ENCODE measurements at places on chromosomes 16 and 17.

GRCh38 chr17:27320222-27320560 lies 26.3 kb downstream of the WSB1 start:
- no peak for DNase-seq

DNA sequence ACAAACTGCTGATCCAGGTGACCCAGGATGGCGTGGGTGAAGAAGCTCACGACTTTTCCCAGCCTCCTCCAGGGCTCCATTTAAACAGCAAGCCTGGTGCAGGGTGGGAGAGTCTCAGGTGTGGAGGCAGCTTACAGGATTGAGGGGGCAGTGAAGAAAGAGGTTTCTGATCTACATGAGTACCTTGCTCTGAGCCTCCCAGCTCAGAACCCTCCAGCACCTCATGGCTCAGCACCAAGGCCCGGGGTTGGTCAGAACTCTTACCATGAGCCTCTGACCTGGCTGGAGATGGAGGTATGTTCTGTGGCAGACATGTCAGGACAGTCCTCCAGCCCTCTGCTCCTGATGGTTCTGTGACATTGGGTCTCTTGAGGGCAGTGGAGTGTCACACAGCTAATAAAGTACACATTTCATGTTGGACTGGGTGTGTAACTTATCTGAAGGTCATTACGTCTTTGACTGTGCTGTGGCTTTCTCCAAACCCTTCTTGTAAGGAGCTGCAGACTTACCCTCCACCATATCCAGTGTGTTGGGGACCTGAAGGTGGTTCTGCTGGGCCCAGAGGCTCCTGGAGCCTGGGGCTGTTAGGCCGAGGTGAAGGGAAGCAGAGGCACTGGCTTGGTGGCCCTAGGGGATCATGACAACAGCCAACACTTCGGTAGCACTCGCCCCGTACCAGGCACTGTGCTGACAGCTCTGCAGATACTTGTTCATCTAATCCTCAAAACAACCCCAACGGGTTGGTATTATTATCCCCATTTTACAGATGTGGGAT lies 3.8 kb upstream of the DCAF7 start:
- DNase-seq, result no peak

DNA sequence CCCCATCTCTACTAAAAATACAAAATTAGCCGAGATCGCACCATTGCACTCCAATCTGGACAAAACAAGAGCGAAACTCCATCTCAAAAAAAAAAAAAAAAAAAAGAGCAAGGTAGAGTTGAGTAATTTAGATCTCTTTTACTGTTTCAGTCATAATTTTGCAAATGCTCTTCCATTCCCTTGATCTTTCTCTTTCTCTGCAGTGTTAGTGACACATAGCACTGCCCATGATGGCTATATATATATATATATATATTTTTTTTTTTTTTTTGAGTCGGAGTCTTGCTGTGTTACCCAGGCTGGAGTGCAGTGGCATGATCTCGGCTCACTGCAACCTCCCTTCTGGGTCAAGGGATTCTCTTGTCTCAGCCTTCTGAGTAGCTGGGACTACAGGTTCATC lies 12.2 kb upstream of the PHOSPHO1 start:
- DNase-seq, result no peak

- DNase-seq, result no peak
These were observed 7.4 kb downstream of the GLIS2 start for GRCh38 chr16:4323071-4323844.

GRCh38 chr16:23160574-23160973 lies 11.3 kb upstream of the USP31 start:
- DNase-seq, result no peak

- no peak for DNase-seq
These were observed 274.0 kb downstream of the PHKB start for GRCh38 chr16:47734987-47735594.

DNA sequence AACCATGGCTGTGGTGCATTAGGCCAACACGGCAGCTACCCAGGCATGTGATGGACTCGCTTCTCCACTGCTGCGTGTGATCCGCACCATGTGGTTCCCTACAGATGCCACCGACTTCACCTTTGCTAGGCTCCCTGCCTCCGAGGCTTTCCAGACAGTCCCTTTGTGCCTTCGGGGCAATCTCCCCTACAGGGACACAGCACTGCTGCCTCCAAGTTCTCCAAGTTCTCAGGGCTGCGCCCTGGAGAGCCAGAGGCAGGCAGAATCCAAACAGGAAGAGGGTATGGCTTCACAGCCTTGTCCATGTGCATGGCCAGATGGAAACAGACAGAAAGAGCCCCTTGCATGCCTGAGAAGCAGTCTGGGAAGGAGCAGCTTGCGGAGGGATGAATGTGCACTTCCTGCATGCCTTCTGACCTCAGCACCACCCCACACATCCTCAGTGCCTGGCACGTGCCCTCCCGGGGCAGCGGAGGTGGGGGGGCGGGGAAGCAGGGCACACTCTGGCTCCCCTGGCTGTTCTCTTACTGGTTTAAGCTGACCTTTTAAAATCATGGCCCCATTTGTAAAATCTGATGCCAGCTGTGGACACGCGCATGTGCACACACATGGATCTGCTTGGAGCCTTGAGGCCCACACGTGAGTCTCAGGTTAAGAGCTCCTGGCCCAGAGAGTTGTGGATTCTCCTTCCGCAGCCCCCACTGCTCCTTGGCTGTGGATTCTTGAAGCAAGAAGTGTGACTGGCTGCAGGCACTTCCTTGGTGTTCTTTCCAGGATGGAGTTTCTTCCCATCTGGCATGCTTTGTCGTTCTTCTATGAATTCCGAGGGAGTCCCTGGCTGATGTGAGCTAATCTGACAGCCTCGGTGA lies 55.3 kb upstream of the MTSS2 start:
- no peak for DNase-seq

GRCh38 chr16:1414532-1415260 lies at the start of gene UNKL:
Gene UNKL (minus strand): TSS chr16:1414704. CDS start chr16:1414691, 13 bp downstream.
- no peak for DNase-seq

DNA sequence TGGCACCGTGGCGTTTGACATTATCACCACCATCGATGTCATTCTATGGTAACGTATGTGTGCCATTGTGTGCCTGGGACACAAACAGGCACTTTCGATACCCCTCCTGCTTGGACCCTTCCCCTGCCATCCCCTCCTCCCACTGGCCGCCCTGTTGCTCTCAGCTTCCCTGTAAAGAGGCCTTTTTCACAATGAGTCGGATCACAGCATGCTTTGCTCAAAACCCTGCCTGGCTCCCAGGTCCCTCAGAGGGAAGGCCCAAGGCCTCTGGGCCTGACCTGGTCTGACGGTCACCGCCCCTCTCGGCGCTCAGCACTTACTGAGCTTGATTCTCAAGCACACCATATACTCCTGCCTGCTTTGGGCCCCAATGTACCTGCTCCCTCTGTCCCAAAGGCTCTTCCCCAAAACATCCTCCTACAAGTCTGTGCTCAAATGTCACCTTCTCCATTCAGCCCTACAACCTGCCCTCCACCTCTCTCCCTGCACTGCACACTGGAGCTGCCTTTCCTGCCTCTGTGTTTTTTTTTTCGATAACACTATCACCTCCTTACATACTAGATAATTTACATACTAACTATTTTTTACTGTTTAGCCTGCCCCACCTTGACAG lies 303.8 kb downstream of the SOX9 start:
- DNase-seq, result no peak

DNA sequence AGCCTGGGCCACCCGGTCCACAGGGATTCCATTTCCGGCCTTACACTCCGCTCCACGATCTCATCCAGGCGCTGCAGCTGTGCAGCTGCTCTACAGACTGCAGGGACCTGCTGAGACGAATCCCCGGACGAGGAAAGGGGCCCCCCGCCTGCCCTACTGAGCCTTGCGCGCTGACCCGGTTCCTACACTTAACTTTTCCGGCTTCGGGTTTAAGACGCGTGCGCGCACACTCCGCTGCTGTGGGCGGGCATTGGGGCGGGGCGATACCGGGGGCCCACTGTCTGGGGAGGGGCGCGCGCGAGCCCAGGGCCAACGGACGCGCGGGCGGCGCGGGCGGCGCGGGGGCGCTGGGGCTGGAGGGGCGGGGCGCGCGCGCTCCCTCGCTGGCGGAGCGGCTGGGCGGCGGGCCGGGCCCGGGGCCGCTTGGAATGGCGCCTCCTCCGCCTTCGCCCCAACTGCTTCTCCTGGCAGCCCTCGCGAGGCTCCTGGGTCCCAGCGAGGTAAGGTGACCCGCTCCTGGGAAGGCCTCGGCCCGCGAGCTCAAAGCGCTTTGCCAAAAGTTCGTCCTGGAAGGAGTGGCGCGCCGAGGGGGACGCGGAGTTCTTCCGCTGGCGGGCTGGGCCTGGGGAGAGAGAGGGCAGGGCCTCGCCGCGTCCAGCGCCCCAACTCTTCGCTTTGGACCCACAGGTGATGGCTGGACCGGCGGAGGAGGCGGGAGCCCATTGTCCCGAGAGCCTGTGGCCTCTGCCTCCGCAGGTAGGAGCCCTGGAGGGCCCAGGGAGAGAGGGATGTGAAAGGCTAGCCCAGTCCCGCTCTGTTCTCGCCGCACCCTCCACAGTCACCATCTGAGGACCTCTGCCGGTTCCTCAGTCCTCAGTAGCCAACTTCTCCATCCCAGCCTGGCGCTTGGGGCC lies at the start of gene TP53I13:
TSS of gene TP53I13 (plus strand) at position 371 of the 914 bp plus-strand sequence. CDS start at position 429, 58 bp downstream.
- DNase-seq, result peak; percentile 60

DNA sequence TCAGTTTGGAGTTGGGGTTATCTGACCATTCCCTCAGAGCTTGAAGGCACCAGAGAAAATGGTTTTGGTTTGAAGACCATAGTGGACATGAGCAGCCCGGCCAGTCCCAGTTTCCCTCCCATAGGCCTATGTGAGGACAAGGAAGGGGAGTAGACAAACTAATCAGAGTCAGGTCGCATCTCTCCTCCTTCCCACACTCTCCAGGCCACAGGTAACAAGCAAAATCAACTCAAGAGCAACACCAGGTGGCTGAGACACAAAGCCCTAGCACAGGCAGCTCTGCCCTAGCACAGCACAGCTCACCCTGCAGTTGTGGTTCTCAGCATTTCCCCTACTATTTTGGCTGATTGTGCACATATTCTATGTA lies 7.2 kb downstream of the SUPT4H1 start:
- DNase-seq, result no peak

DNA sequence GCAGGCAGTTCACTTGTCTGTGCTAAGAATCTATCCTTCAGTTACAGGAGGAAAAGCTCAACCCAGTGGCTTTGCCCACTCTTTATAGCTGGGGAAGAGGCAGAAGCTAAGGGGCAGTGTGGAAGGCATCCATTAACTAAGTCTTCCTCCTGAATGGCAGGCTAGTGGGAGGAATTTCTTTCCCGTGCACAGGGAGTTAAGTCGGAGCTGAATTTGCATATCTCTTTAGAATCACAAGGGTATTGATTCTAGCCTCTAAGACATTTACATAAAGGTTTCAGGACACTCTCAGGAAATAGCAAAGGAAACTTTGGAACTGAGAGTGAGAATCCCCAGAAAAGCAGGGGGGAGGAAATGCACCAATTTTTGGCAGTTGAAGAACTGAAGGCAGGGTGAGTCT lies 245.6 kb downstream of the CA10 start:
- no peak for DNase-seq

DNA sequence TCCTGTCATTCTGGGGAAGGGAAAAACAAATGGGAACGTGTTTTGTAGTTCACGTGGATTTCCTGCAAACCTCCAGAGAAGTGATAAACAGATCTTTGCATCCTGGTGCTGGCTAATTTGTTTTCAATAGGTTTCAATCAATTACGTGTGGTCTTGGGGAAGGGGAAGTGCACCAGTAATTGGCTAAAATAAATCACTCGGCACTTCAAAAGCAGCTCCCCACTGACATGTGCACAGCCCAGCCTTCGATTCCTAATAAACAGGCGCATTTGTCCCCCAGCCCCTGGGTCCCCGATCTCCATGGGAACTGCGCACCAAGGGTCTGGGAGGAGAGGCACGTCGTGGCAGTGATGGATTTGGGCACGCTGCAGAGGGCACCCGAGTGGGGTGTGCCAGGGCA lies 112.9 kb upstream of the GSE1 start:
- no peak for DNase-seq

GRCh38 chr17:19398301-19399181 lies 11.6 kb upstream of the MFAP4 start:
- no peak for DNase-seq

- no peak for DNase-seq
These were observed 135.0 kb downstream of the GSG1L start for GRCh38 chr16:27928542-27928941.

Data from NCI-H446 treated with DMSO at 0.1 percent for 48 hours (cell line).